ENCODE measurements at places on chromosomes 5 and 9.

GRCh38 chr9:91807643-91808246 lies 142.3 kb downstream of the ROR2 start:
- no peak overlapping the region for H3K27ac ChIP-seq
- no peaks in the 10 kb centered on the region for H3K4me1 ChIP-seq
- DNase-seq: no peak

DNA sequence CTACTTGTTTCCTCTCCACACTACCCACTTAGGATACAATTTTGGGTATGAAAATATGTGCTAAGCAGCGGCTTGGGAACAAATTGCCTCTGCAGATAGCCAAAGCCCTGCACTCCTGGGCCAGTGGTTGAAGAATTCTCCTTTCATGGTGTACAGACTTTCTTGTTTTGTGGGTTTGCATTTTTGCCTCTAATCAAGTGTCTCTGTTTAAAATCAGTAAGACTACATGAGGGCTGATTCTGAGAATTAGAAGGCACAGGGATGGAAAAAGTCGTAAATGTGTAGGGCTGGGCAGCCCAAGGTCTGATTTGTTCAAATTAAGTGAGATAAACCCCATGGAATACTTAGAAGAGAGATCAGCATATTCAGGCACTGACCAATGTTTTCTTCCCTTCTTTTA lies 103.7 kb upstream of the CD180 start:
- no peak overlapping the region for H3K4me3 ChIP-seq
- DNase-seq: no peak
- no peaks in the 10 kb centered on the region for H3K36me3 ChIP-seq
- no peak overlapping the region for H3K27ac ChIP-seq
- H3K4me1 ChIP-seq: no peaks in the 10 kb centered on the region

- H3K27ac ChIP-seq: no peak overlapping the region
- no peak overlapping the region for H3K4me3 ChIP-seq
- H3K36me3 ChIP-seq: no peaks in the 10 kb centered on the region
- H3K4me1 ChIP-seq: peaks cover 23% of the 10 kb centered on the region
- no peaks in the 10 kb centered on the region for H3K27me3 ChIP-seq
These were observed 31.7 kb downstream of the ALG2 start for GRCh38 chr9:99189887-99190596.

- H3K4me3 ChIP-seq: no peak overlapping the region
- peaks cover 35% of the 10 kb centered on the region for H3K27me3 ChIP-seq
- no peak overlapping the region for H3K27ac ChIP-seq
- H3K4me1 ChIP-seq: peaks cover 4% of the 10 kb centered on the region
- DNase-seq: no peak
- no peaks in the 10 kb centered on the region for H3K36me3 ChIP-seq
These were observed 2.6 kb upstream of the DAB2IP start for GRCh38 chr9:121648799-121649198.

DNA sequence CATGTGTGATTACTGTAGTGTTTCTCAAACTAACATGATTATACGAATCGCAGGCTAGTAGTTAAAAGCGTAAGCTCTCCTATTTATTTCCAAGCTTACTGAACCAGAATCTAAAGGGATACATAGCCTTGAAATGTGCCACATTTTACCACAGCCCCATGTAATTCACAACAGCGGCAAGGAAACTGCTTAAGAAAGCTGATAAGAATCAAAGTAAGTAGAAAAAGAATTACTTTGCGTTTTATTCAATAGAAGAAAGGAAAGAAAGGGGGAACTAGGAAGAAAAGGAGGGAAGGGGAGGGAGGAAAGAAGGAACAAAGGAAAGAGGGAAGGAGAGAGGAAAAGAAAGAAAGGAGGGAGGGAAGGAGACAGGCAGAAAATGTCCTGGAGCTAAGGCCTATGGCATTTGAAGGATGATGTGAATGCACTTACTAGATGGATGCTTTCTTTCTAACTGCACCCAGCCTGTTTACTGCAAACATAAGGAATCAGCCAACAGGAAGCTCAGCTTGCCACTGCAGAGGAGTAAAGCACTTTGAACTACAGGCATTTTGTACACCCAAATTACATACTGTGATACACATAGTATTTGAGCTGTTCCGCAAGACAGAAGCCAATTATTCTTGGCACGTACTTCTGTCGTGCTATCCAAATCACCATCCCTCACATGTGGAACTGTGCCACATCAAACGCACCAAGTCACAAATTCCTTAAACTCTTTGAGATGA lies 521.7 kb downstream of the RAB3C start:
- H3K4me1 ChIP-seq: peaks cover 52% of the 10 kb centered on the region
- H3K27me3 ChIP-seq: no peaks in the 10 kb centered on the region
- no peak overlapping the region for H3K4me3 ChIP-seq
- peak overlapping the region; percentile 55 for H3K27ac ChIP-seq
